Stimulated activated CD8-positive, alpha-beta memory T cell treated with anti-CD3 and anti-CD28 coated beads, Interleukin-4, amount 100 ng/mL, for 4 hours (primary cell): ENCODE measurements at places on chromosomes 11 and 22.

DNA sequence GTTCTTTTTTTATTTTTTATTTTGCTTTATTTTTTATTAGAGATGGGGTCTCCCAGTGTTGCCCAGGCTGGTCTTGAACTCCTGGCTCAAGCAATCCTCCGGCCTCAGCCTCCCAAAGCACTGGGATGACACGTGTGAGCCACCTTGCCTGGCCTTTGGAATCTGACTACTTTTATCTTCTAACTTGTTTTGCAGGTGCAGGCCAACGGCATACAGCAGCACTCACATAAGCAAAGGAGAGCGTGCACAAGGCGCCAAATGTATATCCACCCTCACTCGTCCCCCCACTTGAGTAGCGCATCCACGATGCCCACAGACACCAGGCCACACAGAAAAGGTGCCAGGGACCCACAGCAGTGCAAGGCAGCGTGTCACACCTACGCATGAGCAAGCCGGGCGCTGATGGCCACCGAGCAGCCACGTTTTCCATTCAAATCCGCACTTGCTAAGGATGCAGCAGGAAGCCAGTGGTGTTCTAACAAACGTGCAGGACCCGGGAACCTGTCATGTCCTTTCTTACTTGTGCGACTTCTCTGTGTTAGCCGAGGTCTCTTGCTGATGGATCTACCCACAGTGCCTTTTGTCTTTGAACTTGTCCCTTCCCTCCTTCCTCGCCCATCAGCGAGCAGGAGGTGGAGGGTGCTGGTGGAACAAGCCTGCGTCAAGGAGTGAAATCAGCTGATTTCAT lies 5.9 kb downstream of the ASCL2 start:
- no peak for DNase-seq

GRCh38 chr11:46127150-46127638 lies 5.9 kb upstream of the PHF21A start:
- DNase-seq, result no peak

GRCh38 chr11:65315866-65316226 lies 1.2 kb downstream of the CDC42EP2 start:
- no peak for DNase-seq

GRCh38 chr22:39593066-39593930 lies 22.7 kb downstream of the CACNA1I start:
- DNase-seq, result no peak

DNA sequence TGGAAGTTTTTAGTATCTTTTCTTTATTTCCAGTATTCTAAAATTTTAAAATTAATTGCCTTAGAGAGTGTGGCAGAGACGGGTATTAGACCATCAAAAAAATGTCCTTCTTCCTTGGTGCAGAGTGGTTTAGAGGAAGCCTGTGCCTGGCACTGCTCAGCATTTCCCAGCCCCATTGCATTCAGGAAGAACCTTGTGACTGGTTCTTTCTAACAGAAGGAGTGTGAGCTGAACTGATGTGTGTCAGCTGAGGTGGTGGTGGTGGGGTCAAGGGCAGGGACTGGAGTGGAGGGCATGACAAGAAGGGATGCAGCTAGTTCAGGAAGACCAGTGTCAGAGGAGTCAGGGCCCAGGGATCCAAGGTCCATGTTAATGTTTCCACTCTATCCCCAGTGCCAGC lies 58.7 kb upstream of the FDX1 start:
- DNase-seq, result no peak

- DNase-seq, result no peak
These were observed 78.3 kb downstream of the LRRC32 start for GRCh38 chr11:76592025-76592914.

GRCh38 chr11:34654483-34655334 lies 33.8 kb downstream of the EHF start:
- no peak for DNase-seq

DNA sequence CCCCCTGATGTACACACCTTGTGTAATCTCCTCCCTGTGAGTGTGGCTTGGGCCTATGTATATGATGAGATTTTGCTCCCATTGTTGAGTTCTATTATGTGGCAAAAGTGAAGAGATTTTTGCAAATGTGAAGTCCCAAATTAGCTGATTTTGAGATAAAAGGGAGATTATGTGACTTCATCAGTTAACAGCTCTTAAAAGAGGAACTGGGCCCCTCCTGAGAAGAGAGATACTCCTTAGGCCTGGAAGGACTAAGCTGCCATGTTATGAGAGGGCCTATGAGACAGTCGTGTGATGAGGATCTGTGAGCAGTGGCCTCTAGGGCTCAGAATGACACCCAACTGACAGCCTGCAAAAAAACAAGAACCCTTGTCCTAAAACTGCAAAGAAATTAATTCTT lies 93.4 kb downstream of the OR5AK2 start:
- DNase-seq, result no peak

DNA sequence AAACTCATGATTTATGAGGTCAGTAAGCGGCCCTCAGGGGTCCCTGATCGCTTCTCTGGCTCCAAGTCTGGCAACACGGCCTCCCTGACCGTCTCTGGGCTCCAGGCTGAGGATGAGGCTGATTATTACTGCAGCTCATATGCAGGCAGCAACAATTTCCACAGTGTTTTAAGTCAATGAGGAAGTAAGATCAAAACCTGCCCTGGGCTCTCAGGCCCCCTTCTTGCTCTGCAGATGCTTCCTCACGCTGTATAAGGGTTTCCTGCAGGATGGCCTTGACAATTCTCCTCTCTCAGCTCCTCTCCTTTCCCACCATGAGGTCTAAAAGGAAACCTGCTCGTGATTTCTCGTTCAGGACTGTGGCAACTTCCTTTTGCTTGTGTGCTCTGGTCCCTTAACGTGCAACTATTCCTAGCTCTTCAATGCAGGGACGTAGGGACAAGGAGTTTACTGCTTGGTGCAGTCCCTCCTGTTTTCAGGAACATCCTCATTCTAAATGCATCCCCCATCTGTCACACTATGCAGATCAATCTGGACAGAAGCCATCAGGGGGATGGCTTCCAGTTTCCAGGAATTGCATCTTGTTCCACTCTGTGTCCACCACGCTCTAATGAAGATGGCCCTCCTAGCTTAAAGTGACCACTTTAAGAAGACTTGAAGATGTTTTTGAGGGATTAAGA lies 64.3 kb upstream of the IGLL5 start:
- DNase-seq, result no peak
